Stimulated activated CD8-positive, alpha-beta memory T cell treated with anti-CD3 and anti-CD28 coated beads, Interleukin-4, amount 100 ng/mL, for 1 hour (primary cell): ENCODE measurements at places on chromosomes 16 and 17.
A peak's percentile ranks its signal among the peaks of the same experiment; 100 is the strongest.

GRCh38 chr16:30063893-30064728 is 1.4 kb upstream of the ALDOA start:
- DNase-seq, result peak; percentile 50

GRCh38 chr16:23566724-23567123 is 9.2 kb downstream of the UBFD1 start:
- no peak for DNase-seq

DNA sequence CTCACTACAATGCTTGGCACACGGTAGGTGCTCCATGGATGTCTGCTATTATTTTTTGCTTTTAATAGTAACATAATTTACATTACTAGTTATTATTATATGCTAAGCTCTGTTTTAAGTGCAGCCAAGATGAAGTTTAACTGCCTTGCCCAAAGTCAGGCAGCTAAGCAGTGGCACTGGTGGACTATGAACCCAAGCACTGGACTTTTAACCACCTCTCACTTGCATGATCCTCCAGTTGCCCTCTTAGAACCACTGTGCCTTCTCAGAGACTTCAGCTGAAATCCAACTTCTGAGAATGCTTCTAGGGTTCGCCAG is 1.5 kb upstream of the ZNF207 start:
- no peak for DNase-seq

DNA sequence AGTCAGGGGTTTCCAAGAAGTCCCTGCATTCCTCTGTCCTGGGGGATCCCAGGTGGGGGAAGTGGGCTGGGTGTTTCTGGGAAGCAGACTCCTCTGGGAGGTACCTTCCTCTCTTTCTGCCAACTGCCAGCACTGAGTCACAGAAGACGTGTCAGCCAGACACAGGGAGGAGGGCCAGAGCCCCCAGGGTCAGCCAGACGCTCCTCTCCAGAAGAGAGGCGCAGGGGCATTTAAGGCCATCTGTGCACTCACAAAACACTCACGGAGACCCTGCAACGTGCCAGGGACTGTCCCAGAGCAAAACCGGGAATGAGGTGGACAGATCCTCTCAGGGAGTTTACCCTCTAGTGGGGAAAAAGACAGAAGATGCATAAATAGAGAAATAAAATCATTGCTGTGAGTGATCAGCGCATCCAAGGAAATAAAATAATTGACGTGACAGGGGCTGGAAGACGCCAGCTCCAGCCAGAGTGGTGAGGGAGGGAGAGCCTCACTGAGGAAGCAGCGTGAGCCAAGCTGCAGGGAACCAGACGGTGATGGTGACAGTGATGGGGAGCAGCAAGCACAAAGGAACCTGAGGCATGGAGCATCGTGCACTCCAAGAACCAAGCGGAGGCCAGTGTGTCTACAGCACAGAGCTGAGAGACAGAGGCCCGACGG is 105.4 kb downstream of the ZNF423 start:
- no peak for DNase-seq

GRCh38 chr16:19165101-19165500 is 2.9 kb upstream of the SYT17 start:
- no peak for DNase-seq

GRCh38 chr16:53884748-53885147 is 180.8 kb downstream of the FTO start:
- no peak for DNase-seq

- no peak for DNase-seq
Observed at GRCh38 chr17:72512649-72513556, 392.1 kb downstream of the SOX9 start.
